ENCODE measurements at places on chromosomes 3 and 15. TPM values are rescaled to one million over a fixed set of nuclear protein-coding genes. Genes with fewer than 3 reads are reported as not detected.

DNA sequence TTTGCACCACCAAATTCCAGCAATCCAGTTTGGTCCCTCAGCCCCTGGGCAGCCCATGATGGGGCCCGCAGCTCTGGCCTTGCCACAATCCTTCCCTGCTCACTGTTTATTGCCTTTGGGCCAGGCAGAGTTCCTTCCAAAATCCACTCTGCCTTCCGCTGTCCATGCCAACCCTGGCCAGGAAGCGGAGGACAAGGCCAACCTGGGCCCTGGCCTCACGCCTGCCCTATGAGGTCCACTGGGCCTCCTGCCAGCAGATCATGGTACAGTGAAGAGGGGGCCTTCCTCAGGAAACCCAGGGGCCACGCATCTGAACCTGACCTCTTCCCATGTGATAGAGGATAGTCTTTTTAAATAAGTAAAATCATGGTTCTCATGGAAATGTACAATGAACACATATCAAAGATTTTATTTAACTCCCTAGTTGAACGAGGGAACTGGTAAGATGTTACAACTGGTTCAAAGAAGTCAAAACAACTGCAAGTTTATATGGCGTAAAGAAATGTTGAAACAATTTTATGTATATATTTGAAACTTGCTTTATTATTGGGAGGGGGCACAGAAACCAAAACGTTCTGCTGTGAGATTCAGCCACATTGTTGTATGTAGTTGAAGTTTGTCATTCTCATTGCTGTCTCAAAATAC lies 95.8 kb upstream of the TNFAIP8L3 start:
- no peaks in the 10 kb centered on the region for H3K36me3 ChIP-seq
- no peak overlapping the region for H3K27ac ChIP-seq
- peaks cover 23% of the 10 kb centered on the region for H3K4me1 ChIP-seq
- peaks cover 3% of the 10 kb centered on the region for H3K27me3 ChIP-seq
- no peak for DNase-seq

DNA sequence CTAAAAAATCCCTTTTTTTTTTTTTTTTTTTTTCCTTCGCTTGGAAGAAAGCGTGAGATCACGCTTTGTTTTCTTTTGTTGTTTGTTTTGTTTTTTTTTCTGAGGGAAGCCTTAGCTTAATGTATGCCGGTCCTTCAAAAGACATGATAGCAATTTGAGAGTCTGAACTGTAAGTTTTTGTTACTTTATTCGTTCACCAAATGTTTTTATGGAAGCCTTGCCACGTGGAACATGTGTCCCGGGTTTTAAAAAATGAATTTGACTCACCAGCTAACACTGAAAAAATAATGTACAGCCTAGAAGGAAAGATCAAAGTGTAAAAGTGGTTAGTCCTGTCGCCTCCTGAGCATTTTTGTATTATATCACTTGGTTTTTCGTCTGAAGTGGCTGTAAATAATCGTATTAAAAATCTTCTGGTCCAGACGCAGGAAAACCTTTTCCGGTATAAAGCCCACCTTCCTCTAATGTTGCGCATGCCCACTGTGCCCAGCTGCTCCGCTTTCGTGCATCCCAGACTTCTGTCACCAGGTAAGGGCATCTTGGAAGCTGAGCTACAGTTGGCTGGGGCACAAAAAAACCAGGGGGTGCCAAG lies 795 bp upstream of the MYNN start:
- peak overlapping the region; percentile 99 for H3K27ac ChIP-seq
- no peaks in the 10 kb centered on the region for H3K27me3 ChIP-seq
- peaks cover 25% of the 10 kb centered on the region for H3K4me1 ChIP-seq
- peaks cover 32% of the 10 kb centered on the region for H3K36me3 ChIP-seq
- DNase-seq: peak; percentile 79

- no peaks in the 10 kb centered on the region for H3K36me3 ChIP-seq
- H3K27me3 ChIP-seq: no peaks in the 10 kb centered on the region
- H3K27ac ChIP-seq: no peak overlapping the region
- H3K4me1 ChIP-seq: no peaks in the 10 kb centered on the region
- no peak for DNase-seq
Observed at GRCh38 chr3:24457719-24458118, 36.9 kb downstream of the THRB start.

DNA sequence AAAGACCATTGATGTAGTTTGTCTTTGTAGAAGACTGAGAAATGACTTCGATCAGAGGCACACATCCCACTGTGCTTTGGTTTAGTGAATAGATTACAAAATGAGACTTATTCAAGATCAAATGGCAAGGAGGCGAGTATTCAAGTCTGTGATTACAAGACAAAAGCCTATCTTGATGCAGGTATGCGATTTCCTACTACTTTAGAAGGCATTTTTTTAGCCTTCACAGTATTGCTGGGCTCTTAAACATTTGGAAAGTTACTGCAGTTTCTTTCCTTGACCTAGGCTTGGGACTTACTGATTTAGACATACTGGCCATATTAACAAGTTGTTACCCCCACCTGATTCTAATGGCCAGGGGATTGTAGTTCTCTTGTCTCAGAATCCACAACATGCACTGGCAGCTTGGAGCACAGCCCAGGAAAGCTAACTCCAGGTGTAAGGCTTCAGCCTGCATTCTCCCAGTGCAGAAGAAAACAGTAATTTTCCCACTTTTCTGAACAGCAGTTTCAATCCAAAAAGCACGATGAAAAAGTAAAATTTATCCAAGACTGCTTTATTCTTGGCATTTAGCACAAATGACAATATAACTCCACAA lies 311.6 kb downstream of the EPHA6 start:
- H3K27me3 ChIP-seq: no peaks in the 10 kb centered on the region
- no peak overlapping the region for H3K4me3 ChIP-seq
- no peak for DNase-seq
- H3K4me1 ChIP-seq: no peaks in the 10 kb centered on the region
- H3K27ac ChIP-seq: no peak overlapping the region

GRCh38 chr15:74781431-74782258 lies at the start of gene CSK:
Gene CSK (plus strand): TSS chr15:74782080. CDS start chr15:74798298, 16,218 bp downstream.
- H3K27me3 ChIP-seq: no peaks in the 10 kb centered on the region
- peak; percentile 83 for DNase-seq
- H3K4me1 ChIP-seq: peaks cover 80% of the 10 kb centered on the region
- H3K27ac ChIP-seq: peak within 1 kb of the TSS; percentile 83
- no peaks in the 10 kb centered on the region for H3K36me3 ChIP-seq

- H3K27ac ChIP-seq: no peak overlapping the region
- DNase-seq: no peak
- H3K4me3 ChIP-seq: no peak overlapping the region
Observed at GRCh38 chr3:42116466-42116865, 25.3 kb downstream of the TRAK1 start.

DNA sequence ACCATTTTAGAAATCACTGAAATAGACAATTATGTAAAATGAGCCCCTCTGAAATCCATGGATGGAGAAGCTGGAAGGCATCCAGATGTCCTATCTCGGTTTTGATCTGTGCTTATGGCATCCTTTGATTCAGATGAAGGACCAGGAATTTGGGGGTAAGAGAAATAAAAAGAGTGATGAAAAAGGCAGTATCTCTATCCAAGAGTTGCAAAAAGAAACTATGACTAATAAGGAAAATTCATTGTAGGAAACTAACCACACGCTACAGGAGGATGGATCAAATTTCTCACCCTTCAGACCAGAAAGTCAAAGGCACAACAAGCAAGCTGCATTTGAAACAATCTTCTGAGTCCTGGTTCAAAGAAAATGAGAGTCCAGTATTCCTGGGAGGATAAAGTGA lies 34.8 kb downstream of the SRGAP3 start:
- H3K4me1 ChIP-seq: no peaks in the 10 kb centered on the region
- H3K36me3 ChIP-seq: no peaks in the 10 kb centered on the region
- no peak overlapping the region for H3K27ac ChIP-seq

Gene EFHB
- 5.6 TPM for total RNA-seq

Gene FOXB1
- not detected for total RNA-seq

Gene CHL1
- 20.2 TPM for total RNA-seq

Gene KNL1
- total RNA-seq: 1.5 TPM
